ENCODE measurements at places on chromosomes 4 and X.

GRCh38 chr4:1323635-1324442 is 23.2 kb upstream of the UVSSA start:
- DNase-seq, result no peak

GRCh38 chr4:119039779-119040178 is 95.9 kb upstream of the MYOZ2 start:
- no peak for DNase-seq

DNA sequence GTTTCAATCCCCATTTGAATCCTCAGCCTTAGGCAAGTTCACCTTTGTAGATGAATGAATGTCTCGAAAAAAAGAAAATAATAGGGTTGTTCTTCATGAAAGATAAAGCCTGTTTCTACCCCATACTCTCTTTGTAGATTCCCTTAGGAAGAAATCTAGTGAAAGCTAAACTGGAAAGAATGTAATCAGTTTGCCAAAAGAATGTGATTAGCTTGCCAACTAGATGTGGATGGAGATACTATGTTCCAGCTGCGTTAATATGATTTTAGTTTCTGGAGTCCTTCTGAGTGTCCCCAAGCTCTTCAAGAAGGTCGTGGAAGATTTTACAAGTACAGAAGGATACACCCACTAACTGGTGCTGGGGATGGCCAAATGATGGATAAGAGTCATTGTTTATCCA is 162.3 kb upstream of the EDNRA start:
- DNase-seq, result no peak

- DNase-seq, result no peak
Measured at GRCh38 chrX:18983666-18984380, at the start of gene PHKA2. TSS of gene PHKA2 (minus strand) at chrX:18984114. CDS start at chrX:18983932, 182 bp downstream.

- no peak for DNase-seq
Measured at GRCh38 chr4:71445811-71446210, 107.0 kb downstream of the SLC4A4 start.

DNA sequence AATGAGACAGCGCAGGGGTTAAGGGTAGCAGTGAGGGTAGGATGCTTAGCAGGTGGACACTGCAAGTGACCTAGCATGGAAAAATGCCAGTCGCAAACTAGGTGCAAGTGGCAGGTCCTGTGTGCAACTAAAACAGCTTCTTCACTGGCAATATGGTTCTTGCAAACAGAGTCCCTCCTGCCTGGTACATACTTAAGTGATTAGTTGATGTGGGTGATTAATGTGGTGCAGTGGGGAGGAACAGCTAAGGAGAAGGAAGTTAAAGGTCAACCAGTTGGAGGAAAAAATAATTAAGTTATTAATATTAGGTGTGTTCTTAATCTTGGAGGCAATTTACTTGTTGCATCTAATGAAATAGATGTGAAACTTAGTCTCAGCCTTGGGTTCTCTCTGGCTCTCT is 121.6 kb upstream of the IGFBP7 start:
- no peak for DNase-seq

All from stimulated activated CD4-positive, alpha-beta T cell treated with anti-CD3 and anti-CD28 coated beads, Interleukin-1b, Interleukin-23, amount 100 ng/mL, for 1 hour (primary cell).